ENCODE measurements at places on chromosomes 2 and 18.

DNA sequence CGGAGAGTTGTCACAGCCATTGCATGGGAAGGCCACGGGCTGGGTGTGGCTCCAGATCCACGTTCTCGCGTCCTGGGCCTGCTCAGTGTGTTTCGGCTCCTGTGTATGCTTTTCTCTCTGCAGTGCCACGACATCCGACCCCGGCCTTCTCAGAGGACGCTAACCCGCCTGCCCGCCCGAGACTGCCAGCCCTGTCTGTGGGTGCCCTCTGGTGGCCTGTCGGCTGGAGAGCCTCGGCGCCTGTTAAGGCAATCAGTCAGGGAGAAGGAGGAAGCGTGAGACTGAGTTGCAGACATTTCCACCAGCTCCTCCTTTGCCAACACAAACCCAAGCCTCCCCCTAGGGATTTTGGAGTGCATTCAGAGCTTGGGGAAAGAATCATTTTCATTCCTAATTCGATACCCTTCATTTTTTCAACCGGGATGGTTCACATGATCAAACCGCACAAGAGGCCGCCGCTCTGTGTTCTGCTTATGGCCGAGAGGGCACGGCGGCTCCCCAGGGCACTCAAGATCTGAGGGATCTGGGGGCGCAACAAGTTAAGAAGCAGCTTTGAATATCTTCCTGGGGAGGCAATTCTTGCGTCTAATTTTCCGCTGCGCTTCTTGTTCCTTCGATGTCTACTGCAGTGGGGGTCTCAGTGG, 37.5 kb upstream of the ZBTB7C start:
- peak; percentile 89 for DNase-seq

DNA sequence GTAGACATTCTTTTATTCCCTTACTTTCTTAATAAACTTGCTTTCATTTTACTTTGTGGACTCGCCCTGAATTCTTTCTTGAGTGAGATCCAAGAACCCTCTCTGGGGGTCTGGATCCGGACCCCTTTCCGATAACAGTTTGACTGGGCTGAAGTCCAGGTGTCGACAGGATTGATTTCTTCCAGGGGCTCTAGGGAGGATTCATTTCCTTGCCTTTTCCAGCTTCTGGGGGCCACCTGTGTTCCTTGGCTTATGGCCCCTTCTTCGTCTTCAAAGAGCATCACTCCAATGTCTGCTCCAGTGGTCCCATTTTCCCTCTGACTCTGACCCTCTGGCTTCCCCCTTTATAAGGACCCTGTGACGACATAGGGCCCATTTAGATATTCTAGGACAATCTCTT, 67.5 kb downstream of the COPS8 start:
- DNase-seq, result no peak

DNA sequence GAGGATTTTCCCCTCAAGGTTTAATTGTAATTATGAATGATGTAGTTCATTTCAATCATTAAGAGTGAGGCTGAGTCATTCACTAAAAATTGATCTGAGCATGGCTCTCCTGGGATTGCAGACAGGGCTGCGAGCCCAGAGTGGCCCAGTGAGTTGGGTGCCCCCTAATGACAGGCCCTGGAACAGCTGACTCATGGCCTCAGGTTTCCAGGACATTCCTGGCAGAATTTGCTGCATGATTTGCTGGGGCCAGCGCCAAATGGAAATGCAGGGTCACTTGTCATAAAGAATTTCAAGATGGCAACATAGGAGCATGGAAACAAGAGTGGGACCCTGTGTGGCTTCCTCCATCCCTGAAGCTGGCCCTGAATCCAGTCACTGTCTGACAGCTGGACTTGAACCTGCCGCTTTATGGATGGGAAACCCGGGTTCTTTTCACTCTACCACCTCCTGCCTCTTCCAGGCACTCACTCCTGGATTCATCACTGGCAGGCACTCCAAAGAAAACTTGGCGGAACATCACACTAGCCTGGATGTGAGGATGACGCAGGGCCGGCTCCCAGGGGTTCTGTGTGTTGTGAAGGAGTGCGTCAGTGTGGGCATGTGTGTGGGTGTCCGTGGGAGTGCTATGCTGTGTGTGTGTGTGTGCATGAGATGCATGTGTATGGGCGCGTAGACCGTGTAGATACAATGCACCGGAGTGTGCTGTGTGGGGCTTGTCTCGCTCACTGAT, 15.2 kb downstream of the OTOF start:
- DNase-seq, result peak; percentile 20

GRCh38 chr2:158567208-158567607, 110.5 kb downstream of the PKP4 start:
- no peak for DNase-seq

- no peak for DNase-seq
Measured at GRCh38 chr2:44635725-44636124, 274.0 kb downstream of the CAMKMT start.

DNA sequence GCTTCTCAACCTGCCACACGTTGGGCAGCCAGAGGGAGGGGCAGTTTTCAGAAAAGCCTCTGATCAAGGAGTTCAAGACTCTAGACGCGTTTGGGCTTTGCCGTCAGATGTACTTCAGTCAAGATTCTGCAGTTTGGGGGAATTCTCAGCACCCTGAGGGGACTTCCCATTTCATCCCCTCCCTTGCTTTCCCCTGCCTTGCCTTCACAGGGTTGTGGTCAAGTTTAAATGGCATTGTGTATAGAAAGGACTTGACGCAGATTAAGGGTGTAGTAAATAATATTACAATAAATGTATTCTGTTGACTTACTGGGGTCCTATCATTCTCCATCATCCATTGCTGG, 198.3 kb upstream of the NABP1 start:
- no peak for DNase-seq

- no peak for DNase-seq
Measured at GRCh38 chr18:78458356-78458755, 521.3 kb upstream of the SALL3 start.

DNA sequence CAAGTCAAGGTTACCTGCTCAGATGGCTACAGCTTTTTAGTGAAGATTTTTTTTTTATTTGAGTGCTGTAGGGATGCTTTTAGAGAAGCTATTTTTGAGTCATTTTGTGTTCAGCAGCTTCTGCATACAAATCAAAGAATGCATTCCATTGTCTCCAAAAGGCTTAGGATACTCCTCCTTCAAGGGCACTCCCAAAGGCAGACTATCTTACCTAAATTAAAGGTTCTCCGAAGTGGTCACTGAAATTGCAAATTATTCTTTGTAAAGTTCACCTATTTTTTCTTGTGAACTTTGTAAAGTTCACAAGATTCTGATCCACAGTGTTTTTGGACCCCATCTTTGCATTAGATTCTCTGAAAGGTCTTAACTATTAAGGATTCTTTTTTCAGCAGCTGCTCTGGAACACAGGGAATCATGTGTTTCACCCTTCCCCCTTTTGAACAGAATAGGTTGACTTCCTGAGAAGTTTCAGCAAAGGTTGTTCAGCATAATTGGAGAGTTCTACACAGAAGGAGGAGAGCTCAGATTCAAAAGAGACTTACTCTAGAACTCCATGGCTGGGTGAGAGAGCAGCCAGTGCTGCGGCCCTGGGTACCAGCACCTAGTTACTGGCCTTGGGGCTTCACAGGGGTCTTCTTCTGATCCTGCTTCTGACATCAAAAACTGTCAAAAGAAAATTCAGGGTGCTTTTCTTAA, 14.5 kb downstream of the CLIP4 start:
- DNase-seq, result no peak

DNA sequence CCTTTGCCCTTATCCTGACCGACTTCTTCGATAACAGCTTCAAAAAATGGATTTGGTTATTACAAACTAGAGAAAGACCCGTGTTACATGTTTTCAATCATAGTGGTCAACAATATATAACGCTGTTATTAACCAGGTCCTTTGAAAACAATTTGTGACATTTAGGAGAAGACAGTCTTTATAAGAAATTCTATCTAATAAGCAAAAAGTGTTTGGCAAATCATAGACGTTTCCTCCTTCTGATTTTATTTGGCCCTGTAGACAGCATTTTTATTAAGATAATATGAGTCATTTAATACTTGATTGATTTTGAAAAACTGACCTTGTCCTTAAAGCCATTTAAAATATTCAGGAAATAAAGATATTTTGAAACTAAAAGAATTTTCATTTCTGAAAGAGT, 160.5 kb upstream of the DAPL1 start:
- no peak for DNase-seq

DNA sequence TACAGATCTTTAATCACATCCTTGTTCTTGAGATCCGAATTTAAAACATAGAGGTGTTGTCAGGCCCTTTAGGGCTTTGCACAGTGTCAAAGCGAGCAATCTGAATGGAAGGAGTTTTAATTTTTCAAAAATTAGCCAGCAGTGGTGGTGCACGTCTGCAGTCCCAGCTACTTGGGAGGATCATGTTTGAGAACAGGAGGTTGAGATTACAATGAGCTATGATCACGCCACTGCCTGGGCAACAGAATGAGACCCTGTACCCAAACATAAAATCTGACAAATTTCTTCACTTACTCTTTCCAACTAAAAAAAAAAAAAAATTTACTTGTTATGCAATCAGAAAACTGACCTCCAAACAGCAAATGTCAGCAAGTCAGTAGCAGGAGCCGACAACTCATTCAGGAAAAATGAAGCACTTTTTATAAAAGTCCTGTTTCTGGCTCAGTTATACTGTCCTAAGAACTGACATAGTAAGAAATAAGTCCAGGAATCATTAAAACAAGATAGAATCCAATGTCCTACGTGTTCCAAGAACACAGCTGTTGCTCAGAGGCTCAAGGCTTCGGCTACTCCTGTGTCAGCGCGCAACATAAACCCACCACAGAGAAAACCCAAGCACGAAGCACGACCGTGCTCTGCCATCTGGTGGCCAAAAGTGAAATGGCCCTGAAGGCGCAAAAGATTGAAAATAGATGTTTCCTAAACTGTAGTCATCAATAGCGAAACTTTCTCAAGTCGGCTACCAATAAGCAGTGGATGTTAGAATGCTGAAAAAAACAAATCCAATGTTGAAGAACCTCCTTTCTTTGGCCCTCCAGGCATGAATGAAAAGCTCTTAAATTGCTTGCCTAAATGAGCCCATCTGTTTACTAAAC, 138.1 kb downstream of the INO80D start:
- DNase-seq, result peak; percentile 73

Data from left colon (tissue), 2 donors.